ENCODE measurements at places on chromosomes 2 and 18. TPM values are rescaled to one million over a fixed set of nuclear protein-coding genes. Genes with fewer than 3 reads are reported as not detected.

The EN1 gene
- total RNA-seq = not detected

The FBXO15 gene
- 3.0 TPM for total RNA-seq

The TUBA4A gene
- total RNA-seq = 9.5 TPM

The CTLA4 gene
- total RNA-seq = not detected

The TPO gene
- not detected for total RNA-seq

The HRH4 gene
- 0.52 TPM for total RNA-seq

The GRHL1 gene
- total RNA-seq = 3.3 TPM

The CAVIN2 gene
- not detected for total RNA-seq

The CYTIP gene
- total RNA-seq = 0.70 TPM

The ALPG gene
- not detected for total RNA-seq

The KIAA2012 gene
- 0.86 TPM for total RNA-seq

The EGR4 gene
- 0.23 TPM for total RNA-seq

The UGT1A5 gene
- not detected for total RNA-seq

The FZD7 gene
- 266 TPM for total RNA-seq

The ANKRD30BL gene
- not detected for total RNA-seq

The VWA3B gene
- total RNA-seq = 0.38 TPM

The PID1 gene
- 0.55 TPM for total RNA-seq

The RAB17 gene
- total RNA-seq = 235 TPM

The SPAG16 gene
- 38.2 TPM for total RNA-seq

The IGFBP2 gene
- total RNA-seq = 80.8 TPM

The RTP5 gene
- not detected for total RNA-seq

The PTPN4 gene
- total RNA-seq = 52.6 TPM

The FOXD4L1 gene
- 0.15 TPM for total RNA-seq

The LRATD1 gene
- total RNA-seq = 9.9 TPM

The OR6B2 gene
- not detected for total RNA-seq

The OSR1 gene
- total RNA-seq = 0.17 TPM

The SPEG gene
- total RNA-seq = 20.8 TPM

The CEP76 gene
- 20.9 TPM for total RNA-seq

The SLC9A4 gene
- total RNA-seq = 0.05 TPM

The GPR35 gene
- total RNA-seq = 0.71 TPM

The SMAD7 gene
- 67.4 TPM for total RNA-seq

The GATA6 gene
- total RNA-seq = 288 TPM

The IL36A gene
- not detected for total RNA-seq

The SERPINB10 gene
- total RNA-seq = not detected

The RGPD4 gene
- total RNA-seq = 0.23 TPM

The C2orf80 gene
- total RNA-seq = 0.55 TPM

The BZW1 gene
- 323 TPM for total RNA-seq

The HOXD12 gene
- not detected for total RNA-seq

The SDC1 gene
- total RNA-seq = 20.2 TPM

The ALLC gene
- not detected for total RNA-seq

The STAT4 gene
- 8.4 TPM for total RNA-seq

The PFN4 gene
- not detected for total RNA-seq

The IMP4 gene
- total RNA-seq = 35.8 TPM

The FAHD2B gene
- total RNA-seq = 36.3 TPM

The TBR1 gene
- total RNA-seq = 2.0 TPM

The EMILIN2 gene
- total RNA-seq = 16.8 TPM

The HOXD13 gene
- total RNA-seq = 0.35 TPM

The OBSL1 gene
- total RNA-seq = 156 TPM

The MEP1B gene
- not detected for total RNA-seq

The RBKS gene
- total RNA-seq = 3.4 TPM
